ENCODE measurements at places on chromosomes 4 and X.

DNA sequence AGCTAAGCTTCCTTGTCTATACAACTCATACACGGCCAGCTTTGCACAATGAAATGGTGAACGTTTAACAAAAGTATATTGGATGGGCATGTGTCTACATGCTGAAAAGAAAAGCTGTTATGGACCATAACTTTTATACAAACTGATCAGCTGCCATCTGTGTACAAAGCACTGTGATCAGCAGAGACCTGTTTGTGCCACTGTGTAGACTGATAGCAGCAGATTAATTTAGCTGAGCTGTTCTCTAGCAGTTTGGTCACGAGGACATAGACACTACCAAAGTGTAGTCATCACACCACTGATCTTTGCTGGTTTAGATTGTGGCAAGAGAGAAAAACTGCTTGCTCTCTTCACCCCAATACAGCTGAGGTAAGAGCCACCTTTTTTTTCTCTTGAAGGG is 124.5 kb downstream of the RAPGEF2 start:
- no peak for DNase-seq

- DNase-seq = no peak
These were observed 153.2 kb upstream of the RPL34 start for GRCh38 chr4:108466936-108467902.

DNA sequence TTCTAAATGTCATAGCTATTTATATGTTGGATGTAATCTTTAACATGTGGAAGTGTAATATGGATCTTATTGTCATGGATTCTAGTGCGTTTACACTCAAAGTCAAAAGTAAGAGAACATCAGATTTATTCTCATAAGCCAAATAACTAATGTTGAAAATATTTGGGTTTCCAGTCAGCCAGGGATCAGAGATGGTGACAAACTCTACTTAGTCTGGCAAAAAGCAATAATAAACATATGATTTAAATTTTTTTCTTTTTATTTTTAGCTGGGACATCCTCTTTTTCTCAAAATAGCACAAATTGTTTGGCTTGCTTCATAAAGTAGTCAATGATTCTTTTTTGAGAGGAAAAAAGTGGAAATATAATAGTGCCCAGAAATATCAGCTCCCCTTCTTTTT is 392.3 kb downstream of the ARHGAP24 start:
- DNase-seq = no peak

- DNase-seq = no peak
These were observed 30.3 kb upstream of the UTP14A start for GRCh38 chrX:129875669-129876068.

- no peak for DNase-seq
These were observed 7.4 kb downstream of the PCDH18 start for GRCh38 chr4:137524725-137525369.

DNA sequence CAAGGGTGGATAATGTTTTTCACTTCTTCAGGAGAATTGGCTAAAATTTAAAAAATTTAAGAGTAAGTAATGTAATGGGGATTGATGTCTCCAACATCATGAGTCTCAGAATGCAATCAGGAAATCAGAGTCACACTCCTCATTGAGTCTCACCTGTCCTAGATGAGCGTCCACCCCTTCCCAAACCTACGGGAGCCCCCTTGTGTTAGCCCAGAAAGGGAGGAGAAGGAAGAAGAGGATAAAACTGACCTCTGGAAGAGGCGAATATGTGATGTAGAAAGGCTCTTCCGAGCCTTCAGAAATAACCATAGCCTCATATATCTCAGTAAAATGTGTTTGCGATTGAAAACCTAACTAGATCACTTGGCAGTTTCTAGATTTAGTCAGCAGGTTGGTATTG is 157.1 kb downstream of the DCLK2 start:
- DNase-seq = no peak

- no peak for DNase-seq
These were observed 112.5 kb upstream of the BMP3 start for GRCh38 chr4:80918004-80918403.

DNA sequence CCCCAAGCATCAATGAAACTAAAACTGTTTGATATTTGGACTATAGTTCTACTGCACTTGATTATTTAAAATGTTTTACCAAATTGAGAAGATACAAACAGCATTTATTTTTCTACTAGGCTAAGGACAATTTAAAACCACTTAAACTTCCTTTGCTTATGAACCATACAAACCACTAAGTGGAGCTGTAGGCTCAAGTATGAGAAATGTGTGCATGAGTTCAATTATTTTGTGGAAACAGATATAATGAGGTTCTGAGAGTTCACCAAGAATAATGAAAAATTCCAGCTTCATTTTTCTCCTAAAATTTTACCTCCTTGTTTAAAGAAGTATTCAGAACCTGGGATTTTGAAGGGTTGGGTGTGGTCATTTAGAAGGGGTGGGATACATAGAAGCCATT is 63.1 kb downstream of the SERPINA7 start:
- DNase-seq = no peak

GRCh38 chrX:76172325-76172893 is 453 bp upstream of the PBDC1 start:
- no peak for DNase-seq

- DNase-seq = no peak
These were observed 19.6 kb upstream of the CXCL5 start for GRCh38 chr4:74018116-74018515.

GRCh38 chr4:67160394-67160793 is 384.9 kb downstream of the CENPC start:
- DNase-seq = no peak

All from hypothalamus (tissue), 51 donors.